ENCODE measurements at places on chromosomes 6 and 20.

DNA sequence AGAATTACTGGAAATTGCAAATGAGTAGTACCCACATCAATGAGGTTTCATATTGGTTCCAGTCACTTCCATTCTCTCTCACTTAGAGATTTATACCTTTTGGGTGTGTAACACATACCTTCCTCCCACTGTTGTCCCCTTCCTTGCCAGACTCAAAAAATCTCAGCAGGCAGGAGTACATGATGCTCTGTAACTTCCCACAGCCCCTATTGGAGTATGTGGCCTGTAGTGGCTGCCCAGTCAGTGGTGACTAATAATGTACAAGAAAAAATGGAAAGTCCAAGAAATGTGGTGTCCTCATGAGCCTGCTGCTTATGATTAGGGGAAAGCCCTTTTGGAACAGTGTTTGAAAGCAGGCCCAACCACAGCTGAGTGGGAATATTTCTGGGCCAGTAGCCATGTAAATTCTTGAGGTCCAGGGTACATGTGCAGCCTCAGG, 312.0 kb downstream of the ZFAND3 start:
- no peak for DNase-seq

DNA sequence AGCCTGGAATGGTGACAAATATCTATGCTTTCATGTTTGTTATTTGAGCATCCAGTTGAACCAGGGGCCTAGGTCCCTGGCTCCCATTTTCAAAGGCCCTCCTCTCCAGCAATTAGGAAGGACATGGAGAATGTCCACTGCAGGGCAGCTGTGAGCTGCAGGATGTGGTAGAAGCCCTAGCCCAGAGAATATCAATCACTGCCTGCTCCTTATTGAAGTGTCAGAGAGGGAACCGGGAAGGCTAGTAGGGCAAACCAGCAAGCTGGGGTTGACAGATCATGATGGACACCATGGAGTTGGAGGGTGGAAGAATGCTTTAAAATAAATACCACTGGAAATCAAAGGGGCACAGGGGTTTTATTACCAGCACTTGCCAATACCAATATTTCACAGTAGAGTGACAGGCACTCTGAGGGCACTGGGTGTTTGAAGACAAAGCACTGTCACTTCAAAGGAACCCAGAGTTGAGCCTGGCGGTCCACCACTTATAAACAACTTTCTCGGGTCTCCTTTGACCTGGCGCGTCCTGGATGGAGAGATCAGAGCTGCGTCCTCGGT, 47.7 kb downstream of the ZNF831 start:
- no peak for DNase-seq

GRCh38 chr6:10613723-10614122, 80.7 kb downstream of the C6orf52 start:
- no peak for DNase-seq

DNA sequence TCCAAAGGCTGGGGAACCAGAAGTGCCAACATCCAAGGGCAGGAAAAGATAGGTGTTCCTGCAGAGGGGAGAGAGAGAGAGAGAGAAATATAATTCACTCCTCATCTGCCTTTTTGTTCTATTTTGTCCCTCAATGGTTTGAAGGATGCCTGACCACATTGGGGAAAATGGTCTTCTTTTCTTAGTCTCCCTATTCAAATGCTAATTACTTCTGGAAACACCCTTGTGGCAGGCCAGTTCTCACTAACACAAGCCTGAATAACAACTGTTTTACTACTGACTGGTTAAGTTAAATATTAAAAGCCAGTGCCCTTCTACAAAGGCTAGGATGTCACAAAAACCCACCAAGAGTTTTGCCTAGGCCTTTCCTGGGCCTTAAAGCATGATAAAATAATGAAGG, 425.4 kb upstream of the HTR1E start:
- DNase-seq = no peak

DNA sequence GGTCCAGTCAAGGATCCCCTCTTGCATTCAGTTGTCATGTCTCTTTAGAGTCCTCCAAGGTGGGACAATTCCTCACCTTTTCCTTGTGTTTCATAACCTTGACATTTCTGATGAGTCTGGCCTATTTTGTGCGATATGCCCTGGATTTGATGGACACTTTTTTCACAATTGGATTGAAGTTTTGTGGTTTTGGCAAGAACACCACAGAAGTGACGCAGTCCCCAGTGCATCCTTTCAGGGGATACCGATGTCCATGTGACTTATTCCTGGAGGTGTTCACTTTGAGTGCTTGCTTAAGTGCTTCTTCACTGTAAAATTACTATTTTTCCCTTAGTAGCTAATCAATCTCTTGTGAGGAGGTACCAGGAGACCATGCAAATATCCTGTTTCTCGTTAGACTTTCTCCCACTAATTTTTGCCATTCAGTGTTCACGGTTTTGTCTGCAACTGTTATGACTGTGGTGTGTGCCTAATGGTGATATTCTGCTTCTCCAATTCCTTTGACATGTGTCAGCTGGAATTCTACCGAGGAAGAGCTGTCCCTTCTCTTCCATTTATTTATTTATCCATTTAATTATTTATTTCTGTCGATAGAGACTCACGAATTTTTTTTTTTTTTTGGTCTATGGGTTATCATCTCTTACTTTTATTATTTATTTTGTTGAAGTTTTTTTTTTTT, 30.8 kb downstream of the BPIFB4 start:
- no peak for DNase-seq

GRCh38 chr6:19413323-19413722, 423.8 kb upstream of the ID4 start:
- DNase-seq = no peak

GRCh38 chr20:19565736-19566135, 192.3 kb upstream of the RIN2 start:
- no peak for DNase-seq

GRCh38 chr6:24545691-24546090, 50.9 kb downstream of the ALDH5A1 start:
- no peak for DNase-seq

- DNase-seq = no peak
Measured at GRCh38 chr20:36777576-36777975, 4.0 kb upstream of the DSN1 start.

DNA sequence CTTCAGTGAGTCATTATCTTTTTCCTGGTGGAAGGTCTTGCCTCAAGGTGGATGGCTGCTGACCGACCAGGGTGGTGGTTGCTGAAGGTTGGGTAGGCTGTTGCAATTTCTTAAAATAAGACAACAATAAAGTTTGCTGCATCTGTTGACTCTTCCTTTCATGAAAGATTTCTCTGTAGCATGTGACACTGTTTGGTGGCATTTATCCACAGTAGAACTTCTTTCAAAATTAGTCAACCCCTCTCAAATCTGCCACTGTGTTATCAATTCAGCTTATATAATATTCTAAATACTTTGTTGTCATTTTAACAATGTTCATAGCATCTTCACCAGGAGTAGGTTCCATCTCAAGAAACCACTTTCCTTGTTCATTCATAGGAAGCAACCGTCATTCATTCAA, 66.8 kb upstream of the ATXN1 start:
- no peak for DNase-seq

GRCh38 chr6:129133770-129134192, 250.8 kb downstream of the LAMA2 start:
- no peak for DNase-seq

DNA sequence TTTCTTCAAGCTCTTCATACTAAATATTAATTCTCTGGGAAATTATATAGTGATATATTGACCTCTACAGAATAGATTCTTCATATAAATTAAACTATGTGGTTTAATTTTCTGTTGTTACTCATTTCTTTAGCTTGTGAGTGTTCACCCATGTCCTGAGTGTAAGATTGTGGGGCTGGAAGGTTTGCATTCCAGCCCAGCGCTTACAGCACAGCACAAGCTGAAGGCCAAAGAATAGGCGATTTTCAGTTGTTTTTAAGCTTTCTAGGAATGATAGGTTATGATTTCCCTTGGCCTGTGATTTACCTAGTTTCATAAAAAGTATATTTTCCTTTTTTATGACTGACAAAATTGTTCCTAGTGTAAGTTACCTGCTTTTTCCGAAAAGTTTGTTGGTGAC, 194.1 kb downstream of the PLCB1 start:
- DNase-seq = no peak

DNA sequence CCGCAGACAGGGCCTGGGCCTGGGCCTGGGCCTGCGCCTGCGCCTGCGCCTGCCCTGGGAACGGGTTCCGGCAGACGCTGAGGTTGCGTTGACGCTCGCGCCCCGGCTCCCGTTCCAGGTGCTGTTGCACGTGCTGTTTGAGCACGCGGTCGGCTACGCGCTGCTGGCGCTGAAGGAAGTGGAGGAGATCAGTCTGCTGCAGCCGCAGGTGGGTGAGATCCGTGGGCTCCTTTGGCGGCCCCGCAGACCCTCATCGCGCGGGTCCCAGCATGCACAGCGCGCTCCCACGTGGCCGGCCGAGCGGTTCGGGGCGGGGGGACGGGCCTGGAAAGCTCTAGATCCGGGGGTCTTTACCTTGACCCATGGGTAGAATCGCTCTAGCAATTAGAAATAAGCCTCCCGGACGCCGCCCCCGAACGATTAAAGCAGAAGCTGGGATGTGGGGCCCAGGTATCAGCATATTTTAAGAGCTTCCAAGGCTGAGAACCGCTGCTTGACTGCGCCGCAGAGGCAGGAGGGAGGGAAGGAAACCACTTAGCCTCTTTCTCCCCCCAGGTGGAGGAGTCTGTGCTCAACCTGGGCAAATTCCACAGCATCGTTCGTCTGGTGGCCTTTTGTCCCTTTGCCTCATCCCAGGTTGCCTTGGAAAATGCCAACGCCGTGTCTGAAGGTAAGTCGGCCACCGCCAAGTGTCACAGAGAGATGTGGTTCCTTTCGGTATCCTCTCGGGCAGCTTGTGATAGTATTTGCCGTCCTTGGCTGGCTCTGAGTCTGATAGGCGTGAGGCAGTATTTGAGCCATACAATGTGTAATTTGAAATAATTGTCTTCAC, 508 bp downstream of the NOP56 start:
- peak; percentile 31 for DNase-seq
